Left renal cortex interstitium (tissue), 4 donors: ENCODE measurements at places on chromosomes 6 and 20.

- no peak for DNase-seq
Measured at GRCh38 chr6:159342146-159342545, 172.9 kb downstream of the FNDC1 start.

DNA sequence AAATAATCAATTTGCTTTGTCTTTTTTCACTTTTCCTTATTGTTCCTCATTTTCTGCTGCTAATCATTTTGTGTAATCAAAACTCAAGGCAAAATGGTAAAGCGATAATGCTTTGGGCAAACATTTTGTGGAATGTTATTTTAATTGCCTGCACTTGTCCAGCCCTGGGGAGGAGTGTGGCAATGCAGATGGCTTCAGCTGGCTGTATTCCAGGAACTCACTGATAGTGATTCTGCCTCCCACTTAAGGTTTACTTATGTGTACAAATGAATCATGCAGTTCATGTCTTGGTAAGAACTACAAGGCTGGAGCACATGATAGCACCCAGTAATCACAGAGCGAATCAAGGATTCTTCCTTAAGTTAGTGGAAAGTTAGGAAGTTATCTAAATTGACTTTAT is 107.8 kb downstream of the COL19A1 start:
- no peak for DNase-seq

- DNase-seq, result no peak
Measured at GRCh38 chr6:658244-658643, 1.3 kb upstream of the HUS1B start.

- no peak for DNase-seq
Measured at GRCh38 chr6:152423216-152424103, 213.7 kb downstream of the SYNE1 start.

GRCh38 chr6:131754088-131754487 is 43.3 kb upstream of the CTAGE9 start:
- DNase-seq, result no peak

DNA sequence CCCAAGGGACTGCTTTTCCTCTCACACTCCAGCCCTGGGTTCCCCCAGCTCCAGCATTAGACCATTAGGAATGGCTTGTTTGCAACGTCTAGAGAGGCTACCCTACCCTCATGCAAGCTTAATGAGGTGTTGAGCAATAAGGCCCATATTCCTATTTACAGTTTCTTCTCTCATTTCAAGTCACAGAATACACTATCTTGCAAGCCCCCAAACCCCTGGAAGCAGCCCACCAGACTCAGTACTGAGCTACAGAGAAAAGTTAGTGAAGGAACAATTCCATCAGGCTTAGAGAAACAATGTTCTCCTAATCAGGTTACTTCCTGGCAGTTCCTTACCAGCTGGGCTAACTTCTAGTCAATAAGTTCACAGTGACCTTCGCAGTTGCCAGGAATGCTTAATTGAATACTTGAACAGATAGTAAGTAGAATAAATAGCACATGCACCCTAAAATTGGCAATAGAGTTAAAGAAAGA is 606.5 kb upstream of the NOX3 start:
- DNase-seq, result no peak

DNA sequence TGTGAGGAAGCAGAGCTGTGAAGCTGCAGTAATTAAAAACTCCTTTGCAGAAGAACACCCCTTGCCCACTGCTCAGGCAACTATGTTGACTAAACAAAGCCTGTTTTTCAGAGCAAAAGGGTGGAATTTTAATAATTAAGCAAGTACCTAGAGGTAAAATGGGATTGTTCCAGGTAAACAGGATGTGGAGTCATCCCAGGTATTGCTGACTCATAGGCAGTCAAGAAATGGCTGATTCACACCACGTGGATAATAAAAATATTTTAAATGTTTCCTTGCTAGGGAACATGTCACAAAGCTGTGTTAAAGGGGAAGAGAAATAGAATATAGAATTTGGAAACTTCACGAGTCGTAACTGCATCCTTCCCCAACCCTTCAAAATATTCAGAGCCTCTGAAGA is 491.8 kb downstream of the BTBD3 start:
- no peak for DNase-seq

DNA sequence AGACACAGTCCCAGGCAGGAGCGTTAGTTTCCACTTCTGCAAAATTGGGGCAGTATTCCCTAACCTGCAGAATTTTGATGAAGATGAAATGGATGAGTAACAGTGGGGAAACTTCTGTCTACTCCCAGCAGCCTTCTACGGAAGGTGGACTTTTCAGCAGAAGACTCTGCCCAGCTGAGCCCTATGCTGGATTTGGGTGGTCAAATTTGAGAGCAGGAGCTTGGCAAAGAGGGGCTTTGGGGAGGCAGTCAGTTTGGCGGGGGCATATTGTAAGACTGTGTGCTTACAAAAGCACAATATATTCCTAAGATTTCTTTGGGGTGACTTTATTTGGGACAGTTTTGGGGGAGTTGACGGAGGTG is 5.4 kb upstream of the SDCBP2 start:
- no peak for DNase-seq

- no peak for DNase-seq
Measured at GRCh38 chr6:160358225-160359119, 10.3 kb downstream of the SLC22A3 start.

DNA sequence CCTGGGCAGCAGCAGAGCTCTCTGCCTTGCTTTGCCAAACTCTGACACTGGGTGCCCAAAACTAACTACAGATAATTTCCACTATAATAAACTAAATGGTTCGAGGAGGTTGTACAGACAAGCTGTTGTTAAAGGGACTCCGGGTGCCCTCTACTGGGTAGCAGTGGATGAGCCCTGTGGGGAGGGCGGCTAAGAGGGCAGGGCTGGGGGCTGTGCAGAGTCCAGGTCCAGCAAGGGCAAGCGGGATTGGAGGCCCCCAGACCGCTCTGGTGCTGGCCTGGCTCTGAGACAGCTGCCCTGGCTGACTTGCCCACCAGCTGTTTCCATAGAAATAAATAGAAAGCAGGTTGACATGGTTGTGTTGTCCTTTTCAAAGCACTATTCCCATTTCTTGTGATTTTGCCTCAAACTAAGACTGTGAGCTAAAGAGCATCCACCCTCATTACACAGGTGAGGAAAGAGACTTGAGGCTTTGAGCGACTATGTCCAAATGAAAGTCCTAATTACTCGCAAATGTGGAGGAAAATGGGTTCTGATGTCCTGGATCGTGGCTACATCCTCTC is 167.6 kb upstream of the CST7 start:
- DNase-seq, result no peak

- no peak for DNase-seq
Measured at GRCh38 chr6:113741651-113742050, 115.5 kb upstream of the MARCKS start.
